ENCODE measurements at places on chromosomes 1 and 21.
A peak's percentile ranks its signal among the peaks of the same experiment; 100 is the strongest.

- DNase-seq, result no peak
Measured at GRCh38 chr1:20166051-20166450, 19.8 kb upstream of the UBXN10 start.

DNA sequence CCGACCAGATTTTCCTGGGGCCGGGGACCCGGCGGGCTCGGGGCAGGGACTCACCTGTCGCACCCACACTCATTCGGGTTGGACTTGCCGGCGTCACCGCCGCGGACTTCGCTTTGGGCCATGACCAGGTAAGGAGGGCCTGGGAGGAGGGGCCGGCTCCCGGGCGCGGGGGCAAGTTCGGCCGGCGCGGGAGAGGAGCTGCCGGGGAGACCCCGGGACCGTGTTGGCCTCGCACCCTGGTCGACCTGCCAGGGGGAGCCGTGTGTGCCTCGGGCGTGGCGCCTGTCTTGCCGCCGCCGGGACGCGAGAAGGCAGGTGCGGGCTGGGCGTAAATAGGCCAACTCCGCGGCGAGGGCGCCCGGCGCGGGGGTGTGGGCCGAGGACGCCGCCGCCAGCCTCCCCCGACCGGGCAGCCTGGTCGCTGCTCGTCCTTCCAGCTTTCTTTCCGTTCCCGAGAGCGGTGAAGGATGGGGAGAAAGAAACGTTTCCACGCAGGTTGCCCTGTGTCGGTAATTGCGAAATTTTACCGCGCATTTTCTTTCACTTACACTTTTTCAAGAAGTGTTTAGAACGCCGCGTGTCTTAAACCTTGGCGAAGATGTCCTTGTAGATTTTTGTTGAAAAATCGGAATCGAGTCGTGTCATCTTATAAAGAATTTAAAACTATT lies 558 bp downstream of the USP1 start:
- no peak for DNase-seq

DNA sequence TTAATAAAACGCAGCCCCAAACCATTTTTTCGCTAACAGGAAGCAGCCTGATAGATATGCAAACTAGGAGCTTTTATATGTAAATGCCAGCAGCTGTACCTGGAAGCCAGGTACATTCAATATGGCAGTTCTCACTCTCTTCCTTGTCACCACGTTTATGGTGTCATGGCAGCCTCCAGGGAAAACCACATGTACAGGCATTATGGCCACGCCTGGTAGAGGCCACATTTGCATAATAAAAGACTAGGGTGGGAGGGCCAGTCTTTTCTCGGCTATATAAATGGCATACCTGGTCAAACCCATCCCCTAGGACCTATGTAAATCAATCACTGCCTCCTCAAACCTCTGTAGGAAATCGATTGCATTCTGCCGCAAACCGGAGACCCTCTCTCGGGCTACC lies 247.5 kb downstream of the NEGR1 start:
- DNase-seq, result peak; percentile 80

GRCh38 chr1:241551759-241552638 lies 19.8 kb downstream of the KMO start:
- DNase-seq, result no peak

DNA sequence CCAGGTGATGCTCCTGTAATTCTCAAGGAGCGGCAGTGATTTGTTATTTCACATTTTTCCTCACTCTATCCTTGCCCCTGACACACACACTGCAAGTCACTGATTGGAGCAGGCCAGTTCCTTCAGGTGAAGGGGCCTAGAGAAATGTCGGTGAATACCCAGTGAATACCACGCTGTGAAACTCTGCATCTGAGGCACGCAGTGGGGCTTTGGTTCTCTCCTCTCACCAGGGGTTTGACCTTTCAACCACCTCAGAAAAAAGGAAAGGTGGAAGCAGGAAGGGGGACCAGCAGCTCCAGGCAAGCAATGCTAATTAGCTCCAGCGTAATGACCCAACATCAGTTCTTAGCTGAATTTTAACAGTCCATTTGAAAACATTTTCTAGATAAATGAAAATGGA lies 532 bp upstream of the FAM177B start:
- no peak for DNase-seq

- no peak for DNase-seq
Measured at GRCh38 chr1:22576150-22576544, 12.9 kb downstream of the EPHA8 start.

DNA sequence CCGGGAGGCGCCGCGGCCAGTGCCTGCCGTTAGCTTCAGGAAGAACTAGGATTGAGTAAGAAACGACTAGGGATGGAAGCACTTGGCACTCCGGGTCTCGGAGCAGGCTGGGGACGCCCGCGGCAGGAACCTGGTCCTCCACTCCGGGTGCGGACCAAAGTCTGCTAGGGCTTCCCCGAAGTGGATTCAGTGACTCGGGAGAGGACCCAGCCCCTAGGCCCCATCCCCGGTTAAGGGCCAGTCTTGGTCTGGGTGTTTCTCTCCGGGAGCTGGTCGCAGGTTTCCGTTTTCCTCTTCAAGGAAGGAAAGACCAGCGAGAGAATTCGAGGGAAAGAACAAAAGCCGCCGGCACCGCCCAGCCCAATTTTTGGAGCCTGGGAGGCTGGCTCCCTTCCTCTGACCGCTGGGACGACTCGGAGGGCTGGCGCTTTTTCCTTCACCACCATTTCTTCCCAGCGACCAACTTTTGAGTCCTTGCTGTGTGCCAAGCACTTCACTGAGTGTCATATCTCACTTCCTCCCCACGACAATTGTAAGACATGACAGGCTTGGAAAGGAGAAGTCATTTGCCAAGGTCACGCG lies 16.8 kb upstream of the STMN1 start:
- peak; percentile 77 for DNase-seq

- no peak for DNase-seq
Measured at GRCh38 chr1:172363852-172364251, 56.6 kb upstream of the C1orf105 start.

- DNase-seq, result no peak
Measured at GRCh38 chr1:75492011-75492410, 118.9 kb downstream of the SLC44A5 start.

DNA sequence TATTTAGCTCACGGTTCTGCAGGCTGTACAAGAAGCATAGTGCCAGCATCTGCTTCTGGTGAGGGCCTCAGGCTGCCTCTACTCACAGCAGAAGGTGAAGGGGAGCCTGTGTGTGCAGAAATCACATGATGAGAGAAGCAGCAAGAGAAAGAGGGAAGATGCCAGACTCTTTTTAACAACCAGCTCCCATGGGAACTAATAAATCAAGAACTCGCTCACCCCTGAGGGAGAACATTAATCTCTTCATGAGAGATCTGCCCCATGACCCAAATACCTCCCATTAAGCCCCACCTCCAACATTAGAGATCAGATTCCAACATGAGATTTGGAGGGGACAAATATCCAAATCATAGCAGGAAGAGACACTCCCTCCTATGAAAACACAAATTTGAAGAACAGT lies 74.1 kb downstream of the OLFML2B start:
- DNase-seq, result no peak

GRCh38 chr1:84122780-84123382 lies 21.2 kb upstream of the PRKACB start:
- DNase-seq, result peak; percentile 50

- no peak for DNase-seq
Measured at GRCh38 chr1:59046134-59046533, 250.8 kb upstream of the FGGY start.

DNA sequence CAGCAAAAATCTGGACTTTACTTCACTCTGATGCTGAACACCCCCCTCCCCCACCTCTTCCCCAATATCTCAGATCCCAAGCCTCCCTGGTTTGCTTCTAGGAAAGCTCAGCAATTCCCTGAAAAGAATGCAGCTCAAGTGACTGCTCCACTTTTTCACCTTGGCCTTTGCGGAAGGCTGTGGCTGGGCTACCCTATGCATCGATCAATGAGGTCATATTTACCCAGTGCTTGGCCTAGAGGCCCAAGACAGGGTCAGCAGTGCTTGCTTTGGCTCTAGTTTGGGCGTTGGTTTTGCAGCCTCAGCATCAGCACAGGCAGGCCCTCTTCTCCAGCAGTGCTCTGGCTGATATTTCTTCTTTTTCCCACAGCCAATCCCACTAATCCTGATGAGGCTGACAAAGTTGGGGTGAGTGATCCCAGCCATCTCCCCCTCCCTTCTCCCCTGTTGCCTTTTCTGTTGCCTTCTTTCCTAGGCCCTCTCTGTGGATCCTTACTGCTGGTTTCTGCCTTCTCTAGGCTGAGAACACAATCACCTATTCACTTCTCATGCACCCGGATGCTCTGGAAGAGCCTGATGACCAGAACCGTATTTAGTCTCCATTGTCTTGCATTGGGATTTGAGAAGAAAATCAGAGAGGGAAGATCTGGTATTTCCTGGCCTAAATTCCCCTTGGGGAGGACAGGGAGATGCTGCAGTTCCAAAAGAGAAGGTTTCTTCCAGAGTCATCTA lies 14.2 kb downstream of the FCGR2B start:
- DNase-seq, result no peak

- peak; percentile 75 for DNase-seq
Measured at GRCh38 chr1:59747420-59748024, 67.2 kb upstream of the HOOK1 start.

DNA sequence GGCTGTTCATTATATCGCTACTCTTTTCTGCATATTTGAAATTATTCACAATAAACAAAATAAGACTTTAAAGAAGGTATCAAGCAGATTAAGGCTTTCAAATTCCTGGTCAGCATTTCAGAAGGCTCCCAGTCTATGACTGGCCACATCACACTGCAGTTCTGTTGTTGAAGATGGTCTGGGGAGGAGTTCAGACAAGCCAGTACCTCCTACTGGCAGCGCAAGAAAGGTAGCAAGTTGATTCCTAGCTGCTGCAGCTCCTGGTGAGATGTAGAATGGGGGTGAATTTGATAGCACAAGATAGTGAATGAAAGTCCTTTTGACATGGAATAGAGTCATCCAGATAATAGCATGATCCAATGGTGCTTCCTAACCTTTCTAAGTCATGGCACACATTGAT lies 88.2 kb upstream of the BEND5 start:
- no peak for DNase-seq

- DNase-seq, result peak; percentile 76
Measured at GRCh38 chr1:67896826-67897225, 63.6 kb upstream of the GNG12 start.

DNA sequence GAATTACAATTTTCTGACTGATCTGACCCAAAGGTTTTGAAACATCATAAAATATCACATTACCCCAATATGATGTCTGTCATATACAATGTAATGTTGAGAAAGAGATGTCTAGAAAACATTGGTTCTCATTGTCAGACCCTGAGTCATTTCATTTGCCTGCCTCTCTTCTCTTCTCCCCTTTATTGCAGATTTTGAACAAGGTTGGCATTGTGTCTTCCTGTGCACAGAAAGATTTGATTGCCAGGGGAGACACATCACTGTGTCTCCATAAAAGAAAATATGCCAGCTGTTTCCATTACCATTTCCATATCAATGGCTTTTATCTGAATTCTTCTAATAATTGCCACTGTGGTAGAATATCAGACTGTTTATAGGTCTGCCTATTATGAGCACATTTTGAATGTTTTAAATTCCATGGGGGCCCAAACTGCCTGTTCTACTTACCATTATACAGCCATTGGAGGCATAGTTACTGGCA lies 65.6 kb downstream of the IFI44 start:
- no peak for DNase-seq

DNA sequence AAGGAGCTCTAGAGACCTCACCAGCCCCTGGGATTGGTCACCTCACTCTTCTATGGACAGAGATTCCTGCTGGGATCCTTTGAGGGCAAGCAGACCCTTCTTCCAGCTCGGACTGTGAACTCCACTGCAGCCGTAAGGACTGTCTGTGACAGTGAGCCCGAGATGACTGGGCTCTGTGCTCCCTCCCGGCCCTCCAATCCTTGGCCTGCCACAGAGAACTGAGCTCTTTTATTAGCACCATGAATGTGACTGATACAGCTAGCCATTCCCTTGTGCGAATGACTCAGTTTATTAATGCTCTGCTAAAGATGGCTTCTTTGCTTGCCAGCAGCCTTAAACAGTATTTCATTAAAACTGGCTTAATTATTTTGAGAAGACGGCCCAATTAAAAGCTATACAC lies 194.6 kb upstream of the LMO4 start:
- no peak for DNase-seq

DNA sequence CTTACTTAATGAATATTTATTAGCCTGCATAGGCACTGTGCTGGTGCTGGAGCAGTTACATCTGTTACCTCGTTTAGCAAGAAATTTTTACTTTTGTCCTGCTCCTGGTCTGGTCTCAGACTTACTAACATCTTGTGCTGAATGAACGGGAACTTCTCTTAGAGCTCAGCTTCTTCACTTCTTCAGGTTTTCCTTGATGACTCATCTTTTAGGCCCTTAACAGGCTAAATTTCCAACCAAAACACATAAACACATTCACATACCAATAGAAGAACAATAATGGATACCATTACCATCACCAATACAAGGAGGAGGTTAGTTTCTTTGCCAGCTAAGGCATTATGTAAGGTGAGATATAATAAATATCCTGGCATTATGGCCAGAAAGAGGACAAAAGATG lies 68.9 kb downstream of the IFI44 start:
- DNase-seq, result no peak

DNA sequence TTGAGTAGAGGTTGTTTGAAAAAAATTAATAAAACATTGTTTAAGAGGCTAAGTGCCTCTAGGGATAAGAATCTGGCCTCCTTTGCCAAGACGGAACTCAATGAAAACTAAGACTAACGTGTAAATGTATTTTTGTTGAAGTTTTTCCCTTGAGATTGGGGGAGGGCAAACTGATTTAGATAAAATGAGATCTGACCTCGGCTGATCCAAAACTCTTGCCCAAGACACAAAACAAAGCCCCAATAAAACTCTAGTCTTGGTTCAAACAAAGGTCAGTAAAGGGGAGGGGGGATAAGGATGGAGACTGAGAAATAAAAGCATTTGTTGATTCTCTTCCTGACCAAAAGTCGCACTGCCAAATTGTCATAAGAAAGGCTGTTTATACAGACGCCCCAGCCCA lies 134.8 kb upstream of the DPT start:
- no peak for DNase-seq

- DNase-seq, result no peak
Measured at GRCh38 chr1:234731569-234732085, 121.6 kb upstream of the IRF2BP2 start.

Measured in NCI-H146 (cell line).